ENCODE measurements at places on chromosomes 7 and 10. TPM values are rescaled to one million over a fixed set of nuclear protein-coding genes. Genes with fewer than 3 reads are reported as not detected.

DNA sequence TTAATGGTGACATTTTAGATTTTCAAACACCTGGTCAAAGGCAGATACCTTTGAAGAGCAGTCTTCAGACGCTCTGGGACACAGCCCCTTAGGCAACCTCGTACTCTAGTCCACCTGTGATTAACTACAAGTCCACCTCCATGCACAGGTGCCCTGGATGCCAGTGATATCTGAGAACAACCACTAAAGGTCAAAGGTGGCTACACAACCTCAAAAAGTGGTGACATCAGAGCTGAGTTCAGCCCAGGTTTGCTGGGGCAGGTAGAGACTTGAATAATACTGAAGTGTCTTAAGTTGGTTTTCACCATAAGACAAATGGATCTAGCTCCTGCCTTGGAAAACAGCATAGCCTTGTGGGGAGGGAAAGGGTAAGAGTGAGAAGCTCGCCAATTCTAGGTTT, 143.4 kb upstream of the ADO start:
- no peaks in the 10 kb centered on the region for H3K4me1 ChIP-seq
- H3K36me3 ChIP-seq: no peaks in the 10 kb centered on the region
- DNase-seq: no peak

- H3K27me3 ChIP-seq: no peaks in the 10 kb centered on the region
- no peaks in the 10 kb centered on the region for H3K36me3 ChIP-seq
- H3K4me1 ChIP-seq: no peaks in the 10 kb centered on the region
- H3K27ac ChIP-seq: no peak overlapping the region
Observed at GRCh38 chr7:73974948-73975926, 52.7 kb upstream of the ELN start.

- H3K4me1 ChIP-seq: no peaks in the 10 kb centered on the region
- H3K36me3 ChIP-seq: no peaks in the 10 kb centered on the region
- H3K4me3 ChIP-seq: no peak overlapping the region
- no peak overlapping the region for H3K27ac ChIP-seq
- H3K27me3 ChIP-seq: no peaks in the 10 kb centered on the region
- DNase-seq: no peak
Observed at GRCh38 chr10:100020142-100020885, 10.6 kb upstream of the DNMBP start.

- no peak for DNase-seq
- H3K4me1 ChIP-seq: no peaks in the 10 kb centered on the region
- no peak overlapping the region for H3K27ac ChIP-seq
- no peaks in the 10 kb centered on the region for H3K36me3 ChIP-seq
Observed at GRCh38 chr10:112166800-112167199, 16.8 kb downstream of the GPAM start.

GRCh38 chr10:119316002-119316358, 108.6 kb downstream of the GRK5 start:
- peak overlapping the region; percentile 92 for H3K27ac ChIP-seq
- H3K4me3 ChIP-seq: no peak overlapping the region
- no peak for DNase-seq
- no peaks in the 10 kb centered on the region for H3K36me3 ChIP-seq
- H3K27me3 ChIP-seq: no peaks in the 10 kb centered on the region

DNA sequence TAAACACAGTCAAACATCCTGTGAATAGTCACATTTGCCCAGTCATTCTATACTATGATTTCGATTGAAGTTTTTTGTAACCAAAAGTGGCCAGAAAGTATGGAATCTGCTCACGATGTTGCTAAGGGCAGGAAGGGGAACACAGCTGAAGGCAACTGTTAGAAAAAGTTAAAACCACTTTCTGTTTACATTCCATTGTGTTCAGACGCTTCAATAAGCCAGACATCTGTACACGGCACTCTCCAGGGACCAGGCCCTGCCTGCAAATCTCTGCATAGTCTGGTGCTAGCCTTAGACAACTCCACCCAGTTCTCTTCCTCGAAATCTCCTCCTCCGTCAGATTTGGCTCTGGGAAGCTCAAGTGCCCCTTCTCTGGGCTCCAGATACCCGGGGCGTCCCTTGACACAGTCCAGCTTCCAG, 17.1 kb upstream of the TMEM120A start:
- H3K27ac ChIP-seq: peak overlapping the region; percentile 45
- H3K27me3 ChIP-seq: no peaks in the 10 kb centered on the region
- H3K4me1 ChIP-seq: peaks cover 9% of the 10 kb centered on the region
- H3K4me3 ChIP-seq: no peak overlapping the region

DNA sequence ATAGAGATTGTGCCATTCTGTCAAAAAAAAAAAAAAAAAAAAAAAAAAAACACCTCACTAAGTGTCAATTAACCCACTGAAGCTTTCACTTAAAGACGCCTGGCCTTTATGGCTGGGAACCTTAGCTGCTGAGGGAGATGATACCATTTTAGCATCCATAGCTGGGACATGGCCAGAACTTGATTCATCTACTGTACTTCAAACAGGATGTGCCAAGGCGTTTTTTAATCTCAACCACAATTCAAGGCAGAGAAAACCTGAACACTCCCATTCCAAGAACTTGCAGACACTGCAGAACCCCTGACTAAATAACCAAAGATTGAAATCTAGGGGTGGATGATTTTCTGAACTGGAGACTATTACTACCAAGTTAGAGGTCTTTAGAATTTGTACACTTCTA, 996.6 kb downstream of the SORCS1 start:
- H3K27ac ChIP-seq: no peak overlapping the region
- no peak overlapping the region for H3K4me3 ChIP-seq
- no peaks in the 10 kb centered on the region for H3K36me3 ChIP-seq
- DNase-seq: no peak

- no peak for DNase-seq
- no peaks in the 10 kb centered on the region for H3K27me3 ChIP-seq
- no peaks in the 10 kb centered on the region for H3K36me3 ChIP-seq
- no peaks in the 10 kb centered on the region for H3K4me1 ChIP-seq
- H3K27ac ChIP-seq: no peak overlapping the region
Observed at GRCh38 chr7:54874804-54875203, 115.8 kb upstream of the SEC61G start.

DNA sequence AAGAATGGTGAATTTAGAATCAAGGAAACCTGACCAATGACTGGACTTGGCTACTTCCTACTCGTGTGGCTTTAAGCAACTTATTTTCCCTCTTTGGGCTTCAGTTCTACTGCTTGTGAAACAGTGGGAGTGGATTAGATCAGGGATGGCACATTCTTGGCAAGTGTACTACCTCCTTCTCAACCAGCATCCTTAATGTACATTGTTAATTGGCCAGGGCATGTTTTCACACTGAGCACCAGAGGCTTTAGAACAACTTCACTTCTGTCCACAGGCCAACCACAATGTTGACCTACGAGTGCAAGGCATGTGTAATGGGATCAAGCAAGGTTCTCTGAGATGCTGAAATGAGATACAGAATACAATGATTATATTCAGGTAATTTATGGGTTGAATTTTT, 315.3 kb downstream of the ADRA2A start:
- H3K36me3 ChIP-seq: no peaks in the 10 kb centered on the region
- no peak for DNase-seq
- H3K4me1 ChIP-seq: peaks cover 3% of the 10 kb centered on the region
- no peak overlapping the region for H3K27ac ChIP-seq
- no peak overlapping the region for H3K4me3 ChIP-seq

GRCh38 chr10:61902445-61903220, 1.1 kb downstream of the ARID5B start:
- peak overlapping the region; percentile 34 for H3K4me3 ChIP-seq
- H3K27me3 ChIP-seq: no peaks in the 10 kb centered on the region
- H3K4me1 ChIP-seq: peaks cover 14% of the 10 kb centered on the region
- H3K27ac ChIP-seq: peak overlapping the region; percentile 98

DNA sequence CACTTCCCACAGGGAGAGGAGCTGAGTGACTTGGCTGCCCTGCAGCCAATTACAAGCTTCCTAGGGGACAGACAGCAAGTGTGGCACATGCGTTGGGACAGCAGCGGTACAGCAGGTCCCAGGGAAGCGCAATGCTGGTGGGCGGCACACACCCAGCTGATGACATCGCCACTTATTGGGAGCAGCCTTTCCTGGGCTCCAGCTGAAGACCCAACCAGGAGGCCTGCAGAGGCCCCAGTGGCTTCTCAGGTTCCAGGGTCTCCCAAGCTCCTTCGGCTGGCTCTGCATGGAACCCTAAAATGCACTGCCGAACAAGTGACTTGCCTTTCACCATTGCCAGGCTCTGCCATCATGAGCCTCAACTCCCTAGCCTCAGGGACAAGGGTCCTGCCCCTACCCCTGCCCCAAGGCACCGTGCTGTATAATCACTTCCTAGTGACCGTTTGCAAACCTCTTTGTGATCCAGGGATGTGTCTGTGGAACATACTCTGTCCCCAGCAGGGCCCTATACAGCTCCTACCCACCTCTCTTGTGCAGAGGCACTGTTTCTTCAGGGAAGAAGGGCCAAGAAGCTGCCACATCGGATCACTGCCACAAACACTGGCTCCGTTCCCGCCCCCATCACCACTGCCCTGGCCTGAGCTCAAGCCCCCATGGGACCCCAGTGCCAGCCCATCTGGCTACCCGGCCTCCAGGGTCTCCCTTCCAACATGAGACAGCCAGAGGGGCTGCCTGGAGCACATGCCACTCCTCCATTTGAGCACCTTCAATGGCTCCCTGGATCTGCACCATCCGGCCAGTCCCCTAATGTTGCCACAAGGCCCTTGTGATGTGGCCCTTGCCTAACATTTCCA, 19.3 kb upstream of the SLIT1 start:
- no peaks in the 10 kb centered on the region for H3K4me1 ChIP-seq
- no peaks in the 10 kb centered on the region for H3K27me3 ChIP-seq
- no peak for DNase-seq
- no peak overlapping the region for H3K27ac ChIP-seq

Gene MYOZ1
- 0.43 TPM for total RNA-seq

Gene LRIT1
- not detected for total RNA-seq

Gene FAM25G
- not detected for total RNA-seq

Gene SPDYE5
- not detected for total RNA-seq

Gene FAM20C
- total RNA-seq: 38.8 TPM
